ENCODE measurements at places on chromosomes 1 and 21.

DNA sequence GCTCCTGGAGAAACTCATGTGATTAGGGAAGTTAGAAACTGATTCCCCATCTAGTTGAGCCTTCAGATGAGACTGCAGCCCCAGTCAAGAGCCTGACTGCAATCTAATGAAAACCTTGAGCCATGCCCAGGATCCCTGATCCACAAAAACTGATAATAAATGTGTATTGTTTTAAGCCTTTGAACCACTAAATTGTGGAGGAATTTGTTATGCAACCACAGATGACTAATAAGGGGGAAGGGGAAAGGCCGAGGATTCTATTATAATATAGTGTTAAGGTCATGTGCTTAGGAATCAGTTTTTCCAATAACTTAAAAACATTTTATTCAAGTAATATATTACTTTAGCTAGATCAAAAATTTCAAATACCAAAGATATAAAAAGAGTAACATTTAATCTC lies 52.8 kb upstream of the USP25 start:
- DNase-seq = no peak

DNA sequence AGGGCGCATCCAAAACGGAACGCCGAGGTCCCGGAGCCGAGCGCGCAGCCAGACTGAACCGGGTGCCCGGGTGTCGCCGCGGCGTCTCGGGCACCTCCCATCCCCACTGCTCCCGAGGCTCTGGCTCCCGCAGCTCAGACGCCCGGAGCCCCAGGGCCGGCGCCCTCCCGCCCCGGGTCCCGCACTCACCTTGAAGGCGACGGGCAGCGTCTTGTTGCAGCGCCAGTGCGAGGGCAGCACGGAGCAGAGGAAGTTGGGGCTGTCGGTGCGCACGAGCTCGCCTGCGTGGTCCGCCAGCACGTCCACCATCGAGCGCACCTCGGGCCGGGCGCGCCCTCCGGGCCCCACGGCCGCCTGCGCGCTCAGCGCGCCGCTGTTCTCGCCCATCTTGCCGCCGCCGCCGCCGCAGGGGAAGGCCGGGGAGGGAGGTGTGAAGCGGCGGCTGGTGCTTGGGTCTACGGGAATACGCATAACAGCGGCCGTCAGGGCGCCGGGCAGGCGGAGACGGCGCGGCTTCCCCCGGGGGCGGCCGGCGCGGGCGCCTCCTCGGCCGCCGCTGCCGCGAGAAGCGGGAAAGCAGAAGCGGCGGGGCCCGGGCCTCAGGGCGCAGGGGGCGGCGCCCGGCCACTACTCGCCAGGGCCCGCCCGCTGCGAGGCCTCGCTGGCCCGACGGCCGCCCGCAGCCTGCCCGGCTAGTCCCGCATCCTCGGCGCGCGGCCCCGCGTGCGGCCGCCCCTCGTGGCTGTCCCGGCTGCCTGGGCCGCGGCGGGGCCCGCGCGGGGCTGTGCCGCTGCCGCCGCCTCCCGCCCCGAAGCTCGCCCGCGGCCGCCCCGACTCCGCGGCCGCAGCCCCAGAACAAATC lies 447 bp downstream of the RUNX3 start:
- peak; percentile 46 for DNase-seq

DNA sequence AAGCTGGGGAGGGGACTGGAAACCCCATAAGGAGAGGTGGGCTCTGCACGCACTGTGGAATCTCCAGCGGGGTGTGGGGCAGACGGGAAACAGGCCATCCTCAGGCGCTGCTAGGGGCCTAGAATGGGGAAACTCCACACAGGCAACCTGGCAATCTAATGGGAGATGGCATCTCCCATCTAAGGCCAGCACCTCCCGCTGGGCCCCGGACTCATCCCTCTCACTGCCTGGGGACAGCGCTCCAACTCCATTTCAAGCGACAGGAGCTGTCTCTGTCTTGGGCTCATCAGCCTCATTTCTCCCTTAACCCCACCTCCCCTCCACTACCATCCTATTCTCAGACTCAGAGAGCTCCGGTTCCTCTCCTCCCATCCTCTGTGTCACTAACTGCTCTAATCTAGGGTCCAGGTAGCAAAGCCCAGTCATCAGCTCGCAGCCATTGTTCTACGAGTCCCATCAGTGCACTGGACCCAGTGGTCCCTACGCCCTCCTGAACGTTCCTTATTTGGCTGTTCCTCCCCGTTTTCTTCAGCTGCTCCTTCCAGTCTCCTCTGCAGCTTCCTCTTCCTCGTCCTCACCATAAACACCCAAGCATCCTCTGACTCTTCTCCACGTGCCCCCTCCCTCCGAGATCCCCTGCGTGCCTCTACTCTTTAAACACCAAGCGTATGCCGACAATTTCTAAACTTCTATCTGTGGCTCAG lies 93.4 kb upstream of the CASZ1 start:
- no peak for DNase-seq

DNA sequence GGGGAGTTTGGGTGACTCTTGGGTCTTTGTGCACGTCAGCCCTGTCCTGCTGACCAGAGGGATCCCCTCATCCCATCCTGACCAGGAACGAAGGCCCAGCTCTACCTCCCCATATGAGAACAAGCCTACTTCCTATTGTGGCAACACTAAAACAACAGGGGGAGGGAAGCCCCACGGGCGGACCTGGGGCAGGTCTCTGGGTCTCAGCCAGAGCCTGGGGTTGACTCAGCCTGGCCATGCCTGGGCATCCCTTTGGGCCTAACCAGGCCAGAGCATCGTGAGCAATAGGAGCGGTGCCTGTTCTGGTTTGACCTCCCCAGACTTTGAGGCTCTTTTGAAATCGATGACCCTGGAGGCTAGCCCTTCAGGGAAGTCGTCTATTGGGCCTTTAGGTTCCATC lies 16.8 kb downstream of the RPS6KA1 start:
- no peak for DNase-seq

GRCh38 chr1:43432907-43433306 lies 20.8 kb downstream of the HYI start:
- DNase-seq = no peak

- DNase-seq = no peak
Measured at GRCh38 chr1:25524568-25525360, 18.6 kb upstream of the LDLRAP1 start.
